ENCODE measurements at places on chromosomes 7 and 10. TPM values are rescaled to one million over a fixed set of nuclear protein-coding genes. Genes with fewer than 3 reads are reported as not detected.

DNA sequence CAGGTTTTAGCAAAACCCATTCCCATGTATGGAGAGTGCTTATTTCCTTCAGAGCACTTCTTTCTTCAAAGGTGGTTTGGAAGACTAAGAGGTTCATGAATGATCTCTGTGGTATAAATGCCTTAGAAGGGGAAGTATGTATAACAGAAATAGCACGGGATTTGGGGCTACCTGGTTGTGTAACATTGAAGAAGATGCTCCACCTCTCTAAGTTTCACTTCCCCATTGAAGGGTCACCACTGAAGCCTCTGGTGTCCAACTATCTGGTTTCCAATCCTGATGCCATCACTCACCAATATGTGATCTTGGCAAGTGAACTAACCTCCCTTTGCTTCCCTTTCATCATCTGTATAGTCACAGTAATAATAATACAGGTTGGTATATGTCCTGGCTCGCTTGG lies 37.2 kb downstream of the CYCS start:
- DNase-seq, result no peak

DNA sequence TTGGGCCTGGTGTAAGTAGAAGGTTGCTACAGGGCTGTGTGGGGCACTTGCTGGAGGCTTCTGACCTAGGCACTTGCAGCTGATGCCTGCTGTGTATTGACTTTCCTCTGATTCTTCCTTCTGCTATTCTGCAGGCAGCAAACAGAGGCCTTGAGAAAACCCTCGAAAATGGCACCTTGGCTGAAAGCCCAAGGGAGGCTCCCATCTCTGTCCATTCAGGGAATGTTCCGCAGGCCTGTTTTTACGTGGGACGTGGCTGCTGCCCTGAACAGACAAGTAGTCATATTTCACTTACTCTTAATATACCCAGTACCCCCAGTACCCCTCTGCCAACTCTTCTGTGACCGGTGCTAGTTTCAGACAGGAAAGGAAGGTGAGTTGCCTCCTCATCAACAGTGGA lies 664.7 kb downstream of the INHBA start:
- DNase-seq, result no peak

Gene OR2A5
- not detected for total RNA-seq

GRCh38 chr10:27792216-27792615 lies 46.6 kb upstream of the MKX start:
- no peak for DNase-seq

DNA sequence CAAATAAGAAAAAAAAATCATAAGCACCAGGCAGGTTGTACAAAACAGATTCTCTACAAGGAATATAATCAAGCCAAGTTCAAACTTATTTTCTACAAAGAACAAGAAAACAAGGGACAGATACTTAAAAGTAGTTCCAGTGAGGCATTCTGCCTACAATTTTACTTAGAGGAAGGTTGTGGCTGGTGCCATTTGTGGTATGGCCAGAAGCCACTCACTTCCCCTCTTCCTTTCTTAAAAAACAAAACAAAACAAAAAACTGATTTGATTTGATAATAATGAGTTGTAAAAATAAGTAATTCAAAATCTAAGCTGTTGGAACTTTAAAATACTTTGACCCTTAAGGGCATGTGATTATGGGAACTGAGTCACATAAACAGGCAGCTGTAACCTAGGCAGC lies 420.6 kb downstream of the CALN1 start:
- no peak for DNase-seq

Gene CHPF2
- total RNA-seq, result 37.5 TPM

GRCh38 chr10:63608511-63608910 lies 87.3 kb downstream of the REEP3 start:
- no peak for DNase-seq

Gene CYP3A4
- not detected for total RNA-seq

Gene SP8
- not detected for total RNA-seq

GRCh38 chr7:2757904-2758672 lies 70.1 kb downstream of the AMZ1 start:
- no peak for DNase-seq

GRCh38 chr7:49060743-49061142 lies 136.4 kb downstream of the CDC14C start:
- DNase-seq, result no peak

GRCh38 chr7:15757041-15758000 lies 70.8 kb upstream of the MEOX2 start:
- DNase-seq, result no peak

Gene CPA4
- total RNA-seq, result 0.62 TPM

GRCh38 chr7:128456255-128456725 lies 612 bp downstream of the HILPDA start:
- DNase-seq, result no peak
